ENCODE measurements at places on chromosomes 13 and 19.
A peak's percentile ranks its signal among the peaks of the same experiment; 100 is the strongest.

DNA sequence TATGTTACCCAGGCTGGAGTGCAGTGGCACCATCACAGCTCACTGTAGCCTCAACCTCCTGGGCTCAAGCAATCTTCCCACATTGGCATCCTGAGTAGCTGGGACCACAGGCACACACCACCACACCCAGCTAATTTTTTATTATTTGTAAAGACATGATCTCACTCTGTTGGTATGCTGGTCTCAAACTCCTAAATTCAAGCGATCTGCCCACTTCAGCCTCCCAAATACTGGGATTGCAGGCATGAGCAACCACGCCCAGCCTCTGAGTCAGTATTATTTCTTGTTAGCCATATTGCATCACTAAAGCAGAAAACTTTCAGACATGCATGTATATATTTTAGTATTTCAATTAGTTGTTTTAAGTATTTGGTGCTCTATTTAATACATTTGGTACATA lies 376.4 kb downstream of the GPC6 start:
- no peak for DNase-seq

- no peak for DNase-seq
Observed at GRCh38 chr19:17107546-17108452, 32.2 kb downstream of the MYO9B start.

DNA sequence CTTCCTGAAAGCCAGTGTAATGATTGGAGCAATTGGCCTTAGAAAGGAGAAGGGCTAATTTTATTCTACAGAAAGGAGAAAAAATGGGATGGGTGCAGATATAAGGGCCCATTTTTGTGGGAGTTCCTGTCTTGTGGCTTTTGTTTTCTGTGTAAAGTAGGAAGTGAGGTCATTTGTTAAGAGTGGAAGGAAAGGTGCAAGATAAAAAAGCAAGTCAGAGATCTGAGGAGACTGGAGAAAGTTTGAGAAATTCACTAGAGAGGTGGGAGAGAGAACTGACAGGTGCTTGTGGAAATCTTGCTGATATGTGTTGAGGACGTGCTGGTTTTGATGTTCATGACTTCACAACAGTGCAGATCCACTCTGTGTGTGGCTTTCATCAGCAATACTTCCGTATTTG lies 349.4 kb downstream of the DLEU7 start:
- no peak for DNase-seq

- DNase-seq, result no peak
Observed at GRCh38 chr13:44378277-44378676, 4.7 kb downstream of the SERP2 start.

GRCh38 chr13:47901441-47901840 lies 99.6 kb downstream of the SUCLA2 start:
- DNase-seq, result no peak

DNA sequence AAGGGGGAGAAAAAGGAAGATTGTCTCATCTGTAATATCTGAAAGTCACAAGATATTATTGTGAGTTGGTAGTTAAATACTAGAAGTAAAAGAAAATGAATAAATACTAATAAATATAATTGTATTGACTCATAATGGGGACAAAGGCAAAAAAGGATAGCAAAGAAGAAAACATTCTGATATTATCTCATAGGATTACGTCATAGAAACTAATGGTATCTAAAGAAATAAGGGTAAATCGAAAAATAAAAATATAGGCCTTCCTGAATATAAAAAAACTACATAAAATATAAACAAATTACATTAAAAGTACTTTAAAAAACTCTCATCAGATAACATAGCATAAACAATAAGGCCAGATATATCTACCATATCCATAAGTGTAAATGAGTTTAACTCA lies 38.6 kb upstream of the TDRD3 start:
- DNase-seq, result no peak

GRCh38 chr13:73985783-73986182 lies 148.4 kb downstream of the KLF12 start:
- no peak for DNase-seq

- no peak for DNase-seq
Observed at GRCh38 chr13:111846391-111847159, 220.4 kb upstream of the SOX1 start.

DNA sequence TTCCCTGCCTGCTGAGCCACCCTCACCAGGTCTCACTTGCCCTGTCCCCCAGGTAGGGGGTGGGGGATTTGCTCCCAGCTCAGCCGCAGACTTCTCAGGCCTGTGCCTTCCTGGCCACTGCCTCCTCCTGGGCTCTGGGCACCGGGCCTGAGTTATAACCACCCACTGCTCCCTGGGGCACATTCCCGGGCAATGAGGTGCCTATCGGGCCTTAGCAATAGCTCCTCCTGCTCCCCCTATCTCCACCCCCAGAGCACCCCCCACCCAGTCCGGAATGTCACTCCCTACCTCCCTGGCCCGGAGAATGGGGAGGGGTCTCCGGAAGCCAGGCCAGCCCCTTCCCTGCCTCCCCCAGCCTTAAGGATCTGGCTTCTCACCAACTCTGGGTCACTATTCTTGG lies at the start of gene KLK5:
KLK5 (minus strand) TSS at position 129 of the 400 bp plus-strand sequence. CDS start 381 bp downstream, outside the sequence.
- DNase-seq, result no peak

DNA sequence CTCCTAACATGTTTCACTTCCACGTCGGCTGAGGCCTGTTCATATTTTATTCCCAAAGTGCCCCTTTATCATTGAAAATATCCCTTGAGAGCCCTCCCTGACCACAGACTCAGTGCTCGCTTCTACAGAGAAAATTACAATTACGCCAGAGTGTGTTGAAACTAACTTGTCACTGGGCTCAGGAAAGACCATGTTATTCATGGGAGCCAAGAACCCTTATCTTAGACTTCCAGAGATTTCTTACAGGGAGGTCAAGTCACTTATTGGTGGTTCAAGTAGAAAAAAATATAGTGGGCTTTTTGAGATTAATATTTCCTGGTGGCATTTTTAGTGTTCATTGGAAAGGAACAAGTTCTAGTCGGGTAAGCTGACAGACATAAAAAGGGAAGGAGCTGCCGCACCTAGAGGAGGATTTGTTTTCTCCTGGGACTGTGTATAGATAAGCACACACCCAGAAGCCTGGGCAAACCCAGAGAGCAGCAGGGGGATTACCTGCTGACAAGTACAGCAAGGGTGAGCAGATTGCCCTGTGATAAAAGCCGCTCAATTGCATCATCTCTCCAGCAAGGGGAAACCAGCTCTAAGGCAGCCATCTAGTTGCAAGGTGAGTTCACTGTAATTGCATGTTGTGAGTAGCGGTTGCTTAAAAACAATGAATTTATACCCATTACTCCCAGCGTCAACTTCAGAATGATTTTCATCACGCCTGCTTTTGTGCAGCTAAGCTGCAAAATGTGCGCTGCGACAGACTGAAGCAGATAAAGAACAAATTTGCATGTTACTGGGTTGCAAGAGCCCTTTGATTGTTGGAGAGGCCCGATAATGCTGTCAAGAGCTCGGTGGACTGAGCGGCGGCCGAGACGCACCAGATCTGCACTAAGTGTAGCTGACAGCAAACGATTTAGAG lies 46.2 kb downstream of the DCT start:
- DNase-seq, result no peak

GRCh38 chr19:35414442-35414841 lies 33.6 kb upstream of the FFAR2 start:
- DNase-seq, result no peak

GRCh38 chr19:8367327-8368001 lies 3.5 kb downstream of the ANGPTL4 start:
- DNase-seq, result no peak

DNA sequence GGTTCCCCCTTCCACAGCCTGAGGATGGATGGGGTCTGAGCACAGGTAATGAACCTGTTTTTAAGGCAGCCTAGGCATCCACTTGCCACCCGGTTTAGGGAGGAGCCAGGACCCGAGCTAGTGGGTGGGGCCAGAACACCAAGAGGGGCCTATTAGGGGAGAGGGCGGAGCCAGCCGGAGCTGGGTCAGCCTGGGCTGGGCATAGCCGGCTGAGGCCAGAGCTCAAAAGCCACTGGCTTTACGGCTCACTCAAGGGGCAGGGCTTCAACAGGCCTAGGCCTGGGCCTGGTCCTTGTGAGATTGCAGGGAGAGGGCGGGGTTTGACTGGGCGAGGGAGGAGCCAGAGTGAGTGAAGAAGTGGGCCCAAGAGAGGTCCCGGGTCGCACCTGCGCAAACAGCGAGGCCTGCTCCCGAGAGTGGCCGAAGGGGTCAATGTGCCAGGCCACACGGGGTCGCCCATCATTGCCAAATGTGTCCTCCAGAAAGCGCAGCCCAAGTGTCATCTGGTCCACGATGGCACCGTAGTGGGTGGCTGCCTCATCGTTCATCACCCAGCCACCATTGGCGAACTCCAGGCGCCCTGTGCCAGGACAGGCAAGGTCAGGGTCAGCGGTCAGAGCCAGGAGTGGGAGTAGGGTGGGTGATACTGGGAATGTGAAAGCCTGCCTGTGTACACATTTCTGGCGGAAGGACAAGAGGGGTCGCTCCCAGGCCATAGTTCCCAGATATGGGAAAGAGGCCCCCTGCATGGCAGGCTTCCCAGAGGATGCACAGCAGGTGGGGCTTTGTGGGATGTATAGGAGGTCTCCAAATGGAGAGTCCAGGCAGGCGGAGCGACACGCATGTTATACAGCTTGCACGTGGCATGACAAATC lies 1.9 kb downstream of the MAN2B1 start:
- DNase-seq, result no peak

GRCh38 chr19:4064149-4064495 lies 2.6 kb downstream of the ZBTB7A start:
- no peak for DNase-seq

DNA sequence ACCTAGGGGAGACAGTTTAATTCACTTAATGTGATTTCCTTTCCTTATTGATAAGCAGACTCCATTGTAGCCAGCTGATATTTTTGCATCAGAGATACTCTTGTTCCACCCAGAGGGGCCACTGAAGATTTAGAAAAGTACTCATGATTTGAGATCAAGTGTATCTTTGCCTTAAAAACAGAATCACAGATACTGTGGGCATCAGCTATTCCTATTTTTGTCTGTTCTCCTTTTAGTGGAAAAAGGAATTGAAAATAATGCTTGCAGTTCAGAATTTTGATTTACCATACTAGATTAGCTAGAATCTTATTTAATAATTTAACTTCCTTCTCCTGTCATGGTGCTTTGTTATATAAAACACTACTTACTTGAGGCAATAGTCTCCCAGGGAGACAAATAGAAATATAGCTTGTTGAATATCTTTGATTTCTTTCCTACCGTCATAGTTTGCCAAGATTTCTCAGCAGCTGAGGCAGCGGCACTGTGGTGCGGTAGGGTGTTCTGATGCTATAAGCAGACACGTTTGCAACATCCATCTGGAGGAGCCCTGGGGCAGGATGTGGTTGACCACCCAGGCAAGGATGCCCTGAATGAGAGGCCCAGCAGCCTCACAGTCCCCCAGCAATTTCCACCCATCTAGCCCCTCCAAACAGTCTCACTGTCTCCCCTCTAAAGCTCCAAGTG lies 47.0 kb upstream of the RAP2A start:
- no peak for DNase-seq

GRCh38 chr13:109783447-109783814 lies 3.0 kb downstream of the IRS2 start:
- no peak for DNase-seq

DNA sequence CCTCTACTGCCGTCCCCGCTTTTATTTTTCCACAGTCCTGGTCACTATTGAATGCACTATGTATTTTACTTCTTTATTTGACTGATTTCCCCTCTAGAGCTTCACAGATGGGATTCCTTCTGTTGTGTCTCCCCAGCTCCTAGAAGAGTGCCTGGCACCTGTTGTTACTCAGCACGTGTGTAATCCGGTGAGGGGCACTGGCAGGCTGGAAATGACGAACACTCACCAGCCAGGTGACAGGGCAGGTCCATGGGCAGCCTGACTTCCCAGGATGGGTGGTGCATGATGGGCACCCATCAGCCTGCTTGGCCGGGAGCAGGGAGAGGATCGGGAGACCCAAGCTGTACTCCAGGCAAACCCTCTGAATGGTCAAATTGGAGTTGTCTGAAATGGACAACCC lies 67.2 kb downstream of the CEBPG start:
- DNase-seq, result no peak

DNA sequence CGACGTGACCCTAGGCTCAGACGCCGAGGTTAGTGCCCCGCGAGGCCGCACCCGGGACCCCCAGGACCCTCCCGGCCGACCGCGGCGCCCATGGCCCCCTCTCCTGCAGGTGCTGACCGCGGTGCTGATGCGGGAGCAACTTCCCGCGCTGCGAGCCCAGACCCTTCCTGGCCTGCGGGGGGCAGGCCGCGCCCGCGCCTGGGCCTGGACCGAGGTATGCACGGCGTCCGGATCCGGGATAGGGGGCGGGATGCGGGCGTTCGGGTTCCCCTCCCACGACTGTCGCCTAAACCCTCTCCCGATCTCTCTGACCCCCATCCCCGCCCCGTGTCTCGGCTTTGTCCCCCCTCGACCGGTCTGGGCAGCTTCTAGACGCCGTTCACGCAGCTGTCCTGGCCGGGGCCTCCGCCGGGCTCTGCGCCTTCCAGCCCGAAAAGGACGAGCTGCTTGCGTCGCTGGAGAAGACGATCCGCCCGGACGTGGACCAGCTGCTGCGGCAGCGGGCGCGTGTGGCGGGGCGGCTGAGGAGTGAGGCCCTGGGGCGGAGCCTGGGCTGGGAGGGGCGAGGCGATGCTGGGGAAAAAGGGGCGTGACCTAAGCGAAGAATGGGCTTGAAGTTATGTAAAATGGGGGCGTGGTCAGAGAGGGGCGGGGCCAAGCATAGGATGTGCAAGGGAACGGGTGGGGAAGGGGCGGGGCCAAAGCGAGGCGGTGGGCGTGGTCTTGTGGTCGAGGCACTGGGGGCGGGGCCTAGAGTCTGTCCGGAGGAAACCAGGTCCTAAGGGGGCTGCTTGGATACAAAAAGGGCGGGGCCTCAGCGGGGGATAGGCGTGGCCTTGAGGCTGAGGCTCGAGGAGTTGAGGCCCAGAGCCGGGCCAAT lies 16.0 kb upstream of the COLGALT1 start:
- DNase-seq, result peak; percentile 88

GRCh38 chr19:51318687-51319648 lies 7.5 kb downstream of the IGLON5 start:
- DNase-seq, result no peak

DNA sequence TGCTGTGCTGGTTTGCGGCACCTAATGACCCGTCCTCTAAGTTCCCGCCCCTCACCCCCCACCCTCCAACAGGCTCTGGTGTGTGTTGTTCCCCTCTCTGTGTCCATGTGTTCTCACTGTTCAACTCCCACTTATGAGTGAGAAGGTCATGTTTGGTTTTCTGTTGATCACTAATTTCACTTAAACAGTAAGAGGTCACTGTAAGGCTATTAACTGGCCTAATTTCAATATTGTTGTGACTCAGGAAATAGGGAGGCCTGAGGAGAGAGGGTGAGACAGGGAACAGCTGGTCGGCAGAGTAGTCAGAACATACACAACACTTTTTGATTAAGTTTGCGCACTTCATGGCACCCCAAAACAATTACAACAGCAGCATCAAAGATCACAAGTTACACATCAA lies 15.6 kb downstream of the TUBGCP3 start:
- DNase-seq, result no peak

- no peak for DNase-seq
Observed at GRCh38 chr19:15895876-15896430, 1.9 kb downstream of the CYP4F2 start.

GRCh38 chr13:88857256-88857655 lies 1186.1 kb downstream of the SLITRK5 start:
- no peak for DNase-seq

DNA sequence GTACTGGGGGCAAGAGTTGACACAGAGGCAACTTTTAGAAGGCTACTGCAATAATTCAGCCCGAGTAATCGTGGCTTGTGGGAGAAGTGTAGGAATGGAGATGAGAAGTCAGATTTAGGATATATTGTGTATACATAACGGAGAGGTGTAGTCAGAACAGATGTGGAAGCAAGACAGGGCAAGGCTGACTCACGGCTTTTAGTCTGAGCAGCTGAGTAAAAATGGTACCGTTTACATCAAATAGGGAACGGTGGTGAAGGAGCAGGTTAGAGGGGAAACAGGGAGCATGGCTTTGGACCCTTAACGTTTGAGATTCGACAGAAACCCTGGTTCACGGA lies 796 bp upstream of the LSM14A start:
- no peak for DNase-seq

All from activated CD4-positive, alpha-beta T cell treated with anti-CD3 and anti-CD28 coated beads for 1 hour (primary cell).